Stimulated activated CD8-positive, alpha-beta memory T cell treated with anti-CD3 and anti-CD28 coated beads, Interleukin-12 subunit alpha, Interleukin-12 subunit beta, amount 100 ng/mL, for 4 hours (primary cell): ENCODE measurements at places on chromosomes 12 and 14.

DNA sequence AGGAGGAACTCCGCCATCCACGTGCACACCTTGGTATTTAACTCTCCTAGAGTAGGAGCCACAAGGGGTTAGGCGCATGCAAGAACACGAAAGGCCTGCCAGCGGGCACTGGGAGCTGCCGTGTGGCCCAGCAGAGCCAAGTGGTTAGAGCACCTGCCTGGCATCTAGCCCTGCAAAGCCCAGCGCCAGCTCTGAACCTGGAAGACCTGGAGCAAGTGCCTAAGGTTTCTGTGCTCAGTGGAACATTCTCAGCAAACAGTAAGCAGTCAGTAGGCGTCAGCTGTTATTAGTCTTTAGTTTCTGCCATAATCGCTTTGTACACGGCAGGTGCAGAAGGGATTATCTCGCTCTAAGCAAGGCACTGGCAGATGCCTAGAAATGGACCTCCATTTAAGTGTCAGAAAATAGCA, 55.4 kb downstream of the SETD3 start:
- no peak for DNase-seq

DNA sequence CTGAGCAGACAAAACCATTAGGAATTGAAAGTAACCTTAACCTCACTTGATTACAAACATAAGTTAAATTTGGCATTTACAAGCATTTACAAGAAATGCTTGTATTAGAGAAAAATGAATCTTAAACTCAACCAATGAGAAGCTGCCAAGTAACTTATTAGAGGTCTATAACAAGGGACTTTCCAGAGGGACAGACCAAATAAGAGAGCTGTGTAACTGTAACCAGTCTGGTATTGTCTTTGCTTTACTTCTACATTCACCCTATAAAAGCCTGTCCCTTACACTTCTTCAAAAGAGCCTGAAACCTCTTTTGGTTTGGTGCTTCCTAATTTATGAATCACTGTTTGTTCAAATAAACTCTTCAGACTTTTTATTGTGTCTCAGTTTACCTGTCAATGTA, 450.0 kb upstream of the FAR2 start:
- DNase-seq: no peak

- no peak for DNase-seq
These were observed 87.3 kb downstream of the TTC7B start for GRCh38 chr14:90728951-90729350.

DNA sequence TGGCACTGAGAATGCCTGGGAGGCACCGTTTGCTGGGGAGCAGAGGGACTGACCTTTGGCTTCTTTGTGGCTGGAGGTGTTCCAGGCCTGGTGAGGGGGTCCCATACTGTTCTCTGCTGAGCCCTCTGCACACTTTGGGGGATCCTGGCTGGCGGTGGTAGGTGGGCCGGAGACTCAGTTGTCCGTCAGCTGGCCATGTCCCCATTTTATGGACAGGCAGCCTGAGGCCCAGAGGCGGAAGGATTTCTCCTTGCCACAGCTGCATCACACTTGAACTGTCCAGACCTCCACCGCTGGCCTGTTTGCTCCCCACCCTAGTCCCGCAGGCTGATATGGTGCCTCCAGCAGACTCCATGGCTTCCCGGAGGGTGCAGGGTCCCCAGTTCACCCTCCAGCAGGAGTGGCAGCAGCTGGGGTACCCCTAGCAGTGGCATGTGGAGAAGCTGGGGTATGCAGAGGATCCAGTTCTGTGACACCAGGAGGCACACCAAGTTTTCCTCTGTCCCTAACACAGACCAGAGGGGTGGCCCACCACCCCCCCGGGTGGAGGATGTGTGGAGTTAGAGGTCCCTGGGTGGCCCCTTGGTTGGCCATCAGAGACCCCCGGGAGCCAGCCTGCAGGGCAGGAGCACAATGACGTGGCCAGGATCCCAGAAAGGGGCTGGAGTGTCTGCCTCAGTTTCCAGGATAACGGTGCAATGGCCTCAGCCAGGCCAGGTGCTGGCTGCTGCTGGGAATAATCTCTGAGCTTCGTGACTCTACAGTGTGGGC, 14.8 kb downstream of the SLC25A29 start:
- no peak for DNase-seq

DNA sequence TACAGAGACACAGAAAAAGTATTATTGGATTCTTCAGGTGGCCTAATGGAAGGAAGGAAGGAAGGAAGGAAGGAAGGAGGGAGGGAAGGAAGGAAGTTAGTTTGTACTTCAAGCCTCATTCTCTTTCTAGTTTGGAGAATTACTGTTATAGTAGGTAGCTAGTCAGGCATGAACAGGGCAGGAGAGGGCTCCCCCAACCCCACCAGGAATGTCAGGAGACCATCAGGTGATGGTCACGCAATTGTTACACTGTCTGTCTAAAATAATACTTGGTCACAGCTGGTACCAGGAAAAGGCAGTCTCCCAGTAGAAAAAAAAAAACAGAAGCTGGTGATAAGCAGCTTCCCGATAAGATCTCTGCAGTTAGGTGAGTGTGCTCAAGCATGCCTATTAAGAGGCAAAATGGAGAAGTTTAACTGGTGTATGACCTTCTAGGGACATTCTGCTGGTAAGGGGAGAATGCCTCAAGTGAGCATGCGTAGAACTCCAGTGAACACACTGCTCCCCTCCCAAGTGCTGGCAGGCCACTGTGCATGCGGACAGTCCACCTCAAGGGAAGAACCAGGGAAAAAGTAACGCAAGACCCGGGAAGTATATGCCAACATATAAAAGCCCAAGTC, 358.4 kb upstream of the SOX5 start:
- DNase-seq: no peak

DNA sequence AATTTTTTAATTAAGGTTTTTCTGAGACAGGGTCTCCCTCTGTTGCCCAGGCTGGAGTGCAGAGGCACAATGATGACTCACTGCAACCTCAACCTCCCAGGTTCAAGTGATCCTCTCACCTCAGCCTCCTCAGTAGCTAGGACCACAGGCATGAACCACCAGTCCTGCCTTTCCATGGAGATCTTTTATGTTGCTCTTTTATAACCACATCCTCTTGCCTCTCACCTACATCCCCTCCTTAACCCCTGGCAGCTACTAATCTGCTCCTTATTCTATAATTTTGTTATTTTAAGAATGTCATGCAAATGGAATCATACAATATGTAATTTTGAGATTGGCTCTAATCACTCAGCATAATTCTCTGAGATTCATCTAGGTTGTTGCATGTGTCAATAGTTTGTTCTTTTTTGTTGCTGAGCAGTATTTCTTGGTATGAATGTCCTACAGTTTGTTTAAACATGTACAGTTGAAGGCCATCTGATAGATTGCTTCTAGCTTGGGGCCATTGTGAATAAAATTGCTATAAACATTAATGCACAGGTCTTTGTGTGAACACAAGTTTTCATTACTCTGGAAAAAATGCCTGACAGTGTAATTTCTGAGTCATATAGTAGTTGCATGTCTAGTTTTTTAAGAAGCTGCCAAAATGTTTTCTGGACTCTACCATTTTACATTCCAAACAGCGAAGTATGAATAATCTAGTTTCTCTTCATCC, 249.2 kb upstream of the AMIGO2 start:
- no peak for DNase-seq

DNA sequence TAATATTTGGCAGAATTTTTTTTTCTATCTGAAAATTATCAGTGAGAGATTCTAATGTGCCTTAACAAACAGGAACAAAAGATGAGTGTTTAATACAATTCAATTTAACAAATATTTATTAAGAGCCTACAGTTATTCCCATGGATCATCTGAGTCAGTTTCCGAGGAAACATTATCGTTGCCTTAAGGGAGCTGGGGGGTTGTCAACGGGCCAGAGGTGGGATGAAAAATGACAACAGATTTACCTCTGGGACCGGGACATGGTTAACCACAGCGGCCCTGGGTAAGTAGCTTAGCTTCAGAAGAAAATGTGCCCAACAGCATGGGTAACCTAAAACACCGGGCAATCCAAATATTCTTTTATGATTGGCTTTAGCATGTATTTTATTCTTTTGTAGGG, 113.6 kb downstream of the DAD1 start:
- no peak for DNase-seq
